ENCODE measurements at places on chromosomes 11 and 22.
A peak's percentile ranks its signal among the peaks of the same experiment; 100 is the strongest.

DNA sequence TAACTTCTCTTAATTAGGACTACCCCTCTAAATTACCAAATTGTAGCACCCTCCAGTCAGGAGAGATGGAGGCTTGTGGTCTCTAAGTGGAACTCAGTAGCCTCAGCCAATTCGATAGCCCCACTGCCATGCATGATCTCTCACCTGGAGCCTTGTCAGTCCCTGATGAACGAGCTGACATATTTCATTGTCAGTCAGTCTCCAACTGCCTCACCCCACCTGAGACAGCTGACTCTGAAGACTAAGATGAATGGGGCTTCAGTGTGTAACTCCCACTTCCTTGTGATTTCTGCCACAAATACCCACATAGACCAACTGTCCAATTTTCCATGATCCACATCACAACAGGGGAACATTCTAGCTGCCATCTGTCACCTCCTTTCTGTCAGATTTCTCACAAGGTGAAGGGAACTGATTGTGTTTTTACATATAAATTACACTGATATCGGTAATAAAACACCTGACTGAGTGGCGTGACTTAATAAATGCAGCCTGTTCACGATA, 206.5 kb downstream of the FAM181B start:
- no peak for DNase-seq

DNA sequence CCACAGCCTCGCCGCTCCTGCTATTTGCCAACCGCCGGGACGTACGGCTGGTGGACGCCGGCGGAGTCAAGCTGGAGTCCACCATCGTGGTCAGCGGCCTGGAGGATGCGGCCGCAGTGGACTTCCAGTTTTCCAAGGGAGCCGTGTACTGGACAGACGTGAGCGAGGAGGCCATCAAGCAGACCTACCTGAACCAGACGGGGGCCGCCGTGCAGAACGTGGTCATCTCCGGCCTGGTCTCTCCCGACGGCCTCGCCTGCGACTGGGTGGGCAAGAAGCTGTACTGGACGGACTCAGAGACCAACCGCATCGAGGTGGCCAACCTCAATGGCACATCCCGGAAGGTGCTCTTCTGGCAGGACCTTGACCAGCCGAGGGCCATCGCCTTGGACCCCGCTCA, 35.5 kb downstream of the LRP5 start:
- DNase-seq: no peak

DNA sequence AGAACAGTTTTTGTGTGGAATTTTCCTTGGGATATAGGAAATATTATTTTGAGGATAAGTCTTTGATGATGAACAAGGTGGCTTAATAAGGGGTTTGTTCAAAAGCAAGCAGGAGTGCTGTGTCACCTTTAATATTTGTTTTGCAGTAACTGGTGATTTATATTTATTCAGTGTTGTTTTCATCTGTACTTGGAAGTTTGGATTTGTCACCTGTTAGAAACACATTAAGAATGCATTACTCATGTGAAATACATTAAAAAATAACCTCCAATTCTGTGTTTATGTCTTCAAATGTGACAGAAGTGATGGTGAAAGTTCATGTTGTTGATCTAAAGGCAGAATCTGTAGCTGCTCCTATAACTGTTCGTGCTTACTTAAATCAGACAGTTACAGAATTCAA, 70.5 kb downstream of the DKK3 start:
- DNase-seq: no peak

DNA sequence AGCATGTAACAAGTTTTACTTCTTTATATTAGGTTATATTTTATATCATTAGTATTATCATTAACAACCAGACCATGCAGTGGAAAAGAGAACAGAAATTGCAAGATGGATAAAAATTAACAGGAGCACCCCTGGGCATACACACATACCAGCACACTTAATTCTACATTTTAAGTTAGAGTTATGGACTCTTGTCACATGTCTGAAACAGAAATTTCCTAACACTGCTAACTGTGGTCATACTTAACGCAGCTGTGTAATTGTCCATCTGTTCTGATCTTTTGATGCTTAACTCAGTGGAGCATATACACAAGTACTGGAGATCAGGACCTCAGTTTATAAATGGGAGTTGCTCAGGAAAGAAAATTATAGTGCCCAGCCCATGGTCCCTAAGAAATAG, 358 bp downstream of the OR52H1 start:
- no peak for DNase-seq

- DNase-seq: no peak
These were observed 12.5 kb downstream of the PRR5L start for GRCh38 chr11:36308577-36308976.

DNA sequence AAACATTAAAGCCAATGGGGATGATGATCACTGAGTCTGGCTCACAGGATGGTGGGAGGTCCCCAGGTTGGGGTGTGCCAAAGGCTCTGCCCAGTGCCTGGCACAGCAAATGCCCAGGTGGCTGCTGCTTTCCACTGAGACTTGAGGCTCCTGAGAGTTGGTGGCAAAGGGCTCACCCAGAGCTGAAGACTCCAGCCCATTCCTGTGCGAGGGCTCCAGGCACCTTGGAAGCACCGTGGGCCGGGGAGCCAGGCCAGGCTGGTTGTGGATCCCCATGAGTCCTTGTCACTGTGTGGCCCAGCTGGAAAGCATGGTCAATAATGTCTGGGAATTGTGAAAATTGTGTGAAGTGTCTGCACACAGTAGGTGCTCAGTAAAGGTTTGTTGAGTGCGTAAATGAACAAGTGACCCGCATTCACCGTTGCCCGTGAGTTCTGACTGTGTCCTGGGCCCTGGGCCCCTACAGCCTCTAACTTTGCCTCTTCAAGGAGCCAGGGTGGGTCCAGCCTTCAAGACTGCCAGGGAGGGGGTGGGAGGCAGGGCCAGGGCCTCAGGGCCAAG, 2.8 kb upstream of the UNC93B1 start:
- no peak for DNase-seq

DNA sequence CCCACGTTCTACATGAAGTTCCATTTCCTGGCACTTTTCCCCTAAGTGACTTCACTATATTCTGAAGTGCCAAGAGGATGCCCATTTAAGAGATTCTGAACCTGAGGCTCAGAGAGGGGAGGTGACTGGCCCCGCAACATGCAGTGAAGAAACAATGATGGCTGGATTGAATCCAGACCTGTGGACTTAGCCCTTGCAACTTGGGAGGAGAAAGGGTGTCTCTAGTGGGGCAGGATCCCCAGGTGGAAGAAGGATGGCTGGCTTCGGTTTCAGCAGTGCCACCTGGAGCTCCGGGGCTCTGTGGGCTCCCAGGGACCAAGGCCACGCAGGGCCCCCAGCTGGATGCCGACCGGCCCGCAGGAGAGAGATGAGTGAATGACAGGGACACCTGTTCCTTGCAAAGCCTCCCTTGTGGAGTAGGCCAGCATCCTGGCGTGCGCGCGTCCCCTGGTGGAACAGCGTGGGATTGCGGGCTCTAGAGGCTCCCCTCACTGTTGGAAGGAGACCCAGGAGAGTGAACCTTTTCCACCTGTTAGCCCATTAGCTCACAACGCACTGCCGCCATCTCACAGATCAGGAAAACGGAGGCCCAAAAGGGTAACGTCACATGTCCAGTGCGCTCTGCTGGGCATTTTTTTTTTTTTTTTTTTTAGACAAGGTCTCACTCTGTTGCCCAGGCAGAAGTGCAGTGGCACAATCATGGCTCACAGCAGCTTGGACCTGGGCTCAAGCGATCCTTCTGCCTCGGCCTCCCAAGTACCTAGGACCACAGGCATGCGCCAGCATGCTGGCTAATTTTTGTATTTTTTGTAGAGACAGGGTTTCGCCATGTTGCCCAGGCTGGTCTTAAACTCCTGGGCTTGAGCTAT, 104.7 kb downstream of the KIAA1671 start:
- DNase-seq: peak; percentile 26

DNA sequence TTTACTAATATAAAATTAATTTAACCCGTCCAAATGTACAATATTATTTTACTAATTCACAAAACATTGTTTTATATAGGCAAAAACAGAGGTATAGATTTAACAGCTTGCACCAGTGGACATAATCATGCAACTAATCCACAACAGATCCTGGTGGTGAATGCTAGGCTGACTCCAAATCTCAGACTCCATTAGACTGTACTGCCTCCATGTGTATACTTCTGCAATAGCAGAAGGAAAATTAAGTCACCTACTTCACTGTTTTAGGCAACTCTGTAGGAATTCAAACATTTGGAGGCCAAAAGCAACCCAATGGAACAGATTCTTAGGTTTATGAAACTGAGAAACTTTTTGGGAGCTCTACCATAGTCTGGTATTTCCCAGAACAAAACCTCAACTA, 30.0 kb upstream of the RAB39A start:
- DNase-seq: peak; percentile 45

DNA sequence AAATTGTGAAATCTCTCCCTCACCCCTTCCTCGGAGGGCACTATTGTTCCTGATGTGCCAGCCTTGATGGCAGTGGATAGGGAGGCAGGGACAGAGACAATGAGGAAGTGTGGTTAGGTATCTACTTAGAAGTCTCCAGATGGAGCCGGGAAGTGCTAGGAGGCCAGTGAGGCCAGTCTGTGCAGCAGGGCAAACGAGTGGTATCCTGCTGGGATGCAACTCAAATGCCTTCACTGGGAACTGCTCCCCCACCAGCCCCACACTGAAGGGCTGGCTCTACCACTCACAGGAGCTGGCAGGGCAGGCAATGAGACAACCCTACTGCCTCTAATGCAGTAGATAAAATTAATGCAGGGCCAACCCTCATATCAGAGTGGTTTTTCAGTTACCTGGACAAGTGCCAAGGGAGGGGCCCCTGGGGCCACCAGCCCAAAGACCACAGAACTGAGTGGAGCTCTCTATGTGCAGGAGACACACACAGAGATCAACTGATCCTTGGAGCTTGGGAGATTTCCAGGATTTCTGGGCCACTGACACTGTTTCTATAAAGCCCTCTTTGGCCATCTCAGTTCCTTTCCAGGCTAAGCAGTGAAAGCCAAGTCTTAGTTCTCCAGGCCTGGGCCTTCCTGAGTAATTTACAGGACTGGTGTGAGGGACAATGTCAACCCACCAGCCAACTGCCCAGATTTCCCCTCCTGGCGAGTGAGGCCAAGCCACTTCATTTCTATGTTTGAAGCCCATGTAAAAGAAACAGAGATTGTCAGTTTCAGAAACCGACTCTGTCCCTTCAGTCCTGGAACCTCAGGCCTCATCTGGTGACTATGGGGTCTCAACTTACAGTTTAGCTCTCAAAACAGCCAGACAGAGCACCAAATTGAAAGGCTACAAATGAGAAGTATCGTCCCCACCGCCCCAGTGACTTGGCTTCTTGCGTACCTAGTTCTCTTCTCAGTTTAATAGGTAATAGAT, 4.1 kb downstream of the MIF start:
- DNase-seq: no peak

DNA sequence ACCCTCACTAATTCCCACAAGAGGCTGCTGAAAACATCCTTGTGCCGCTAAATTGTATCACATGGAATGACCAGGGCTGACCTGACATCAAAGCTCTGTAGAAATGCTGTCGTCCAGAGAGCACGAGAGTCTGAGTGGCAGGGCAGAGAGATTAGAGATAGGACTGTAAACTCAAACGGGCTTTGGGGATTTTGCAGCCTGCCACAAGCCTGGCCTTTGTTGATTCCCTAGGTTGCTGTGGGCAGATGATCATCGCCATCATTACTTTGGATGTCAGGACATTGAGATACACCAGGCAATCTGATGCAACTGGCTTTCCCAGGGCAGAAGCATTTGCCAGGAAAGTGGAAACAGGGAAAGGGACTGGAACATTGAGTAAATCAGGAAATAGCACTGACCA, 131.6 kb downstream of the ETS1 start:
- no peak for DNase-seq

GRCh38 chr11:134460881-134461280, 48.8 kb upstream of the B3GAT1 start:
- DNase-seq: no peak

- no peak for DNase-seq
These were observed 14.4 kb downstream of the GRAP2 start for GRCh38 chr22:39915295-39915726.

GRCh38 chr11:68372114-68372513, 59.7 kb downstream of the LRP5 start:
- DNase-seq: peak; percentile 3

DNA sequence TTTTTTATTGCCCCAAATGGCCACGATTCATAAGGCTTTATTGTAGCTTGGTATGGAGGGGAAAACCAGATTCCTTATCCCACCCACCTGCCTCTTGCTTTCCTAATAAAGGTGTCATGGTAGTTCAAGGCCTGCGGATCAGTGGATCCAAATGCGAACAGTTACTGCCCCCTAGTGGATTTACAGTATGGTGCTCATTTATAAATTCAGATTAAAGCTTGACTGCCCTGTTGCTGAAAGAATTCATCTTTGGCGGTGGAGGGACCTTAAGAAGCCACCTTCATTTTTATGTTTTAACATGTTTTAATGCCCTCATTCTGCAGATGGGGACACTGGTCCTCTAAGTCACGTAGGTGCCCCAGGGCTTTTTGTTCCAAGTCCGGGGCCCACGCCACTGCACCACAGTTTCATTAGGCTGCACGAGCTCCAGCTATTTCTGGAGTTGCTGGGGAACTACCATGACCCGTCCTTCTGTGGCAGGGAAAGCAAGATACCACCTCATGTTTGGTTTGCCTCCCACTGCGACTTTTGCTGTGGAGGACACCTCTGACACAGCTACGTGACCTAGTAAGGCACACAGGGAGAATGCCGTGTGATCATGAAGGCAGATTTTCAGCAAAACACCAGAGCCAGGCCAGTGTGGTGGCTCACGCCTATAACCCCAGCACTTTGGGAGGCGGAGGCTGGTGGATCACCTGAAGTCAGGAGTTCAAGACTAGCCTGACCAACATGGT, 15.6 kb upstream of the INCENP start:
- peak; percentile 72 for DNase-seq

GRCh38 chr22:29203488-29204454, 1.9 kb upstream of the EMID1 start:
- no peak for DNase-seq

Measured in inflammatory macrophage treated with lipopolysaccharide for 4 hours (primary cell).